ENCODE measurements at places on chromosomes 4 and X.

DNA sequence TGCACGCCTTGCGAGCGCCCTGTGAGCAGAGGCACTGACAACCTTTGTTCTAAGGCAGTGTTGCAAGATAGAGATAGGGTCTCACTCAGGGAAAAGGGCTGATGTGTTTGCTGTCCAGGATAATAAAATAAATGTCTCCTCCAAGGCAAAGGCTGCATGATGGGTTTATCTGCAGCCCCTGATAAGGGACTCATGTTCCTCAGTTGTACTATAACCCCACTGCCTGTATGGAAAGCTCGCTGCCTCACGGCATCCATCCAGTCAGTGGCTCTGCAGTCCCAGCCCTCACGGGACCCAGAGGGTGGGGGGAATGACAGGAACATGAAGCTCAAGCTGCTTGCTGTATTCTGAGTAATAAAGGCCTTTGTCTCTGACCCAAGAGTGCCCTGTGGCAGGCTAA is 22.6 kb downstream of the BCLAF3 start:
- peaks cover 6% of the 10 kb centered on the region for H3K4me1 ChIP-seq
- no peak for DNase-seq
- H3K27ac ChIP-seq, result no peak overlapping the region
- H3K36me3 ChIP-seq, result peaks cover 35% of the 10 kb centered on the region

DNA sequence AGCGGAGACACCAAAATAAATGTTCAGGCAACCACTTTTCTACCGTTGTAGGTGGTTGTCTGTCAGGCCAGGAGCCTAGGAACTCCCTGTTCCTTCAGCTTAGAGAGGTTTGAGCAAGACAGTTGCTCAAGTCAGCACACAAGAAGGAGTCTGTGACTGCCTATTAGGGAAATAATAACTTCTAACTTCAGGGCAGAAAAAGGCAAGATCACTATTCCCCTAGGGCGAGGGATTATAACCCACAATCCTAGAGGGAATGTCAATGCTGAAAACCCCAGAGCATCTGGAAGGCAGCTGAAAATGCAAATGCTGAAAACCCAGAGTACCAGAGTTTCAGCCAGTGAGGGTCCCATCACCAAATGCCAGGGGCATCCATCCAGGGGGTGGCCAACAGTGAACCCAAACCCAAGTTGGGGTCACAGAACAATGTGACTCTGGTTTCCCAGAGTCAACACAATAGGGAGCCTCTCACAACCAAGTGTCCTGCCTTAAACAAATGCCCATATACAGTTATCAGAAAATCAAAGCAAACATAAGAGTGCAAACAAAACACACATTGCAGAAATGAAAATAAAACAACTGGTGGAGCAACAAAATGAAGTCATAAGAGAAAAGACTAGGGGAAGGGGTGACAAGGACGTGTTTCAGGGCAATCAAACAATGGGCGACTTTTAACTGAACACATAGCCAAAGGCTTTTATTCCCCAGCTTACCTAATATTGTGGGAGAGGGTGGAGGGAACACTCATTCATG is 27.6 kb downstream of the MORF4L2 start:
- no peak for DNase-seq
- H3K36me3 ChIP-seq, result no peaks in the 10 kb centered on the region
- H3K27ac ChIP-seq, result no peak overlapping the region
- no peaks in the 10 kb centered on the region for H3K4me1 ChIP-seq
- no peak overlapping the region for H3K4me3 ChIP-seq

DNA sequence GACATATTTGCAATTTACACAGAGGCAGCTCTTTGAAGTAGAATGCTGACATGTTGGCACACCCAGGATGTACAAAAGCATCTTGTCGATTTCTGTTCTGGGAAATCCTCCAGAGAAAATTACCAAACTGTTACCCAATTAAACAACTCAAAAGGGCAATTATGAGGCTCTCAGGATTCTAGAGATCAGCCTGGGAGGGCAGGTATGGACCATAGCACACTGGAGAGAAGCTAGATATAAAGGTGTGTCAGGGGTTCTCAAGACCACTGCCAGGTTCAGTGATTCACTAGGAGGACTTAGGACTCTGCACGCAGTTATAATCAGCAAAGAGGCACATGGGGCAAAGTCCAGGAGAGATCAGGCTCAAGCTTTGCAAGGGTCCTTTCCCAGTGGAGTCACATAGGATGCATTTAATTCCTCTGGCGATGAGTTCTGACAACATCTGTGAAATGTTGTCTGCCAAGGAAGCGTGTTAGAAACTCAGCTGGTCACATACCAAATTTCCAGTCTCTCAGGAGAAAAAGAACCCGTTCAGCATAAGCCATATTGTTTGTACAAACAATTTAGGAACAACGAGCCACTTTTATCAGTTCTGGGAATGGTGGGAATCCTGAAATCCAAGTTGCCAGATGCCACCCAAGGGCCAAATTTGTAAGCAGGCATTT is 100.8 kb downstream of the SYTL5 start:
- no peak overlapping the region for H3K4me3 ChIP-seq
- peaks cover 2% of the 10 kb centered on the region for H3K4me1 ChIP-seq
- H3K36me3 ChIP-seq, result no peaks in the 10 kb centered on the region
- no peak for DNase-seq

- H3K27me3 ChIP-seq, result no peaks in the 10 kb centered on the region
- no peak overlapping the region for H3K27ac ChIP-seq
- DNase-seq, result no peak
- peaks cover 37% of the 10 kb centered on the region for H3K36me3 ChIP-seq
These were observed 15.9 kb downstream of the PCGF3 start for GRCh38 chr4:721261-722168.

DNA sequence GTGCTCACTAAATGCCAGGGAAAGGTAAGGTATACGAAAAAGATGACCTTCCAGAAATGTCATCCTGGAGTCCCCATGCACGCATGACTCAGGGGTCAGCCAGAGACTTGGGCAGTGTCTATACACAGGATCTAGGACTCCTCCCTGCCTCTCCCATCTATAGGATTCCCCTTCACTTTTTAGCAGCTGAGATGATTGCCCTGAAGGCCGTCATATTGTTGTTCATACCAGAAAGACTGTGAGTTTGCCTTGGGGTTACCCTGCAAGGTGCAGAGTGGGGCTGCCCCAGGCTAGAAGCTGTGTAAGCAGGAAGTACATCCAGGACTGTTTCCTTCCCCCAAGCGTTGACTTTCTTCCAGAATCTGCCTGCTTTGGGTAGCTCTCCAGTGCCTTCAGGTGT is 55.1 kb upstream of the MAMLD1 start:
- H3K4me1 ChIP-seq, result no peaks in the 10 kb centered on the region
- H3K27ac ChIP-seq, result no peak overlapping the region
- no peaks in the 10 kb centered on the region for H3K36me3 ChIP-seq

DNA sequence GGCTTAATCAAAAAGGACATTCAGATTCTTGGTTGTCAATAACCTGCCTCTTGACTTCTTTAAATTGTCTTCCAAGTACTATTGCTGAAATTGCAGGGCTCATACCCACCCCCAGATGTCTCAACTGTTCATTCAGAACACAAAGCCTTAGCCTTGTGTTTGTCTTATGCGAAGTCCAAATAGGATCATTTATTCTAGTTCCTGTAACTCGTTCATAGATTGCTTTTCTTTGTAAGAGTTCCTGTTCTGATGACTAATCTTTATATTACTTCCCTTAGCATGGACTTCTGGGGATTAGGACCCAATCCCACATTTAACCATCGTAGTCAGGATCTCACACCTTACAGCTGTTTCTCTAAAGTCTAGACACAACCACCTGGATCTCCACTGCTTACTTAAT is 226.0 kb downstream of the VEGFC start:
- H3K36me3 ChIP-seq, result no peaks in the 10 kb centered on the region
- no peak overlapping the region for H3K4me3 ChIP-seq
- no peak overlapping the region for H3K27ac ChIP-seq
- no peaks in the 10 kb centered on the region for H3K27me3 ChIP-seq
- no peaks in the 10 kb centered on the region for H3K4me1 ChIP-seq

- no peaks in the 10 kb centered on the region for H3K27me3 ChIP-seq
- no peaks in the 10 kb centered on the region for H3K4me1 ChIP-seq
- no peak overlapping the region for H3K27ac ChIP-seq
- no peak for DNase-seq
- H3K36me3 ChIP-seq, result peaks cover 66% of the 10 kb centered on the region
These were observed 29.5 kb downstream of the ASMTL start for GRCh38 chrX:1423215-1423614.

GRCh38 chr4:147828331-147828905 is 96.5 kb downstream of the ARHGAP10 start:
- no peak overlapping the region for H3K4me3 ChIP-seq
- no peak for DNase-seq
- no peaks in the 10 kb centered on the region for H3K36me3 ChIP-seq

- no peak overlapping the region for H3K4me3 ChIP-seq
- H3K36me3 ChIP-seq, result peaks cover 20% of the 10 kb centered on the region
- H3K27ac ChIP-seq, result no peak overlapping the region
- H3K27me3 ChIP-seq, result no peaks in the 10 kb centered on the region
- peaks cover 11% of the 10 kb centered on the region for H3K4me1 ChIP-seq
These were observed 106.4 kb upstream of the FTHL17 start for GRCh38 chrX:31178064-31178768.

DNA sequence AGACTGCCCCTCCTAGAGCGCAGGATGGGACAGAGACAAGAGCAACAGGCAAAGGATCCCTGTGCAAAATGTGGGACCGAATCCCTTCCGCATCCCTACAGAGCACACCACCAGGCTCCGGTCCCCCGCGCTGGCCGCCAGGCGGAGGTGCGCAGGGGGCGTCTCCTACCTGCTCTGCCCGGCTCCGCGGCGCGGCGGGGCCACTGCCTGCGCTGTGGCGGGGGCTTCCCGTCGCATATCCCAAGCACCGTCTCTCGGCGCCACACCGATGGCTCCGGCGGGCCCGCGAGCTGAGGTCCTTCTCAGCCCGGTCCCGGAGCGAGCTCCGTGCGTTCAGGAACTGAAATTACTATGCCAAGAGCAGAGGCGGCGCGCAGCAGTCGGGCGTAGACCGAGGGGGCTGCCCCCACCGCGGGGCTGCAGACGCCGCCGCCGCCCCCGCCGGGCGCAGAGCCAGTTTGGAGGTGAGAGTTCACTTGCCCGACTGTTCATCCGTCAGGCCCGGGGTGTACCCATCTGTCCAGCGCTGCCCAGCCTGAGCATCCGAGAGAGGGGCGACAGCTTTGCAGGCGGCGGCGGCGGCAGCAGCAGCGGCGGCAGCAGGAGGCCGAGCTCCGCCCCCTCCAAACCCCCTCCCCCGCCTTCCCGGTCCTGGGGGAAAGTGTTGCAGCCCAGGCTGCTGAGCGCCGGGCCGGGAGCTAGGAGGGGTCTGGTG is at the start of gene GPRIN3:
Gene GPRIN3 (minus strand): TSS at position 355 of the 715 bp plus-strand sequence. CDS start 57,690 bp downstream, outside the sequence.
- DNase-seq, result peak; percentile 59
- peaks cover 10% of the 10 kb centered on the region for H3K27me3 ChIP-seq
- no peaks in the 10 kb centered on the region for H3K36me3 ChIP-seq
- peak within 1 kb of the TSS; percentile 88 for H3K4me3 ChIP-seq
- H3K4me1 ChIP-seq, result peaks cover 30% of the 10 kb centered on the region

- H3K27ac ChIP-seq, result no peak overlapping the region
- no peaks in the 10 kb centered on the region for H3K27me3 ChIP-seq
- H3K4me1 ChIP-seq, result no peaks in the 10 kb centered on the region
- no peaks in the 10 kb centered on the region for H3K36me3 ChIP-seq
- DNase-seq, result no peak
These were observed 165.8 kb downstream of the ATOH1 start for GRCh38 chr4:93994175-93994994.

GRCh38 chr4:178090640-178091411 is 648.6 kb upstream of the AGA start:
- DNase-seq, result no peak
- no peaks in the 10 kb centered on the region for H3K4me1 ChIP-seq
- no peak overlapping the region for H3K27ac ChIP-seq
- H3K36me3 ChIP-seq, result no peaks in the 10 kb centered on the region
- no peak overlapping the region for H3K4me3 ChIP-seq

- DNase-seq, result no peak
- H3K27me3 ChIP-seq, result no peaks in the 10 kb centered on the region
- H3K4me1 ChIP-seq, result no peaks in the 10 kb centered on the region
- H3K4me3 ChIP-seq, result no peak overlapping the region
- H3K36me3 ChIP-seq, result no peaks in the 10 kb centered on the region
- no peak overlapping the region for H3K27ac ChIP-seq
These were observed 569.4 kb downstream of the GABRG1 start for GRCh38 chr4:45554423-45554822.

GRCh38 chr4:90027565-90027964 is 99.6 kb upstream of the CCSER1 start:
- no peak for DNase-seq
- no peaks in the 10 kb centered on the region for H3K27me3 ChIP-seq
- H3K4me1 ChIP-seq, result peaks cover 38% of the 10 kb centered on the region
- H3K4me3 ChIP-seq, result peak overlapping the region; percentile 28
- H3K27ac ChIP-seq, result peak overlapping the region; percentile 66
- no peaks in the 10 kb centered on the region for H3K36me3 ChIP-seq

DNA sequence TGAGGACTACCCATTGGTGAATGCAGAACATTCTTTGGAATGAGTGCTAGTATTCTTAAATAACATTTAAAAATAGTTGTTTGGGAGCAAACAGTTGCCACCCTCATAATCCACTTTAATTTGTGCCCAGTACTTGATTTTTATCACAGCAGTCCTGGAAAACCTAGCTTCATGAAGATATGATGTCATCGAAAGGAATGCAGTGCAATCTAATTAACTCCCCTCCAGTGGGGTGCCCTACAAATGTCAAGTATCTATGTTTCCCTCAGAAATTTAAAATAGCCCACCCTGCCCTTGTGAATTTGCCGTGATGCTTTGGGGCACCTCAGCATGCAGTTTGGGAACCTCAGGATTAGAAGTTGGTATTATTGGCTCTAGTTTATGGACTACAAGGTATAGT is 5.4 kb downstream of the RAB9A start:
- no peak for DNase-seq
- H3K4me3 ChIP-seq, result no peak overlapping the region
- peaks cover 88% of the 10 kb centered on the region for H3K4me1 ChIP-seq
- H3K27me3 ChIP-seq, result no peaks in the 10 kb centered on the region

DNA sequence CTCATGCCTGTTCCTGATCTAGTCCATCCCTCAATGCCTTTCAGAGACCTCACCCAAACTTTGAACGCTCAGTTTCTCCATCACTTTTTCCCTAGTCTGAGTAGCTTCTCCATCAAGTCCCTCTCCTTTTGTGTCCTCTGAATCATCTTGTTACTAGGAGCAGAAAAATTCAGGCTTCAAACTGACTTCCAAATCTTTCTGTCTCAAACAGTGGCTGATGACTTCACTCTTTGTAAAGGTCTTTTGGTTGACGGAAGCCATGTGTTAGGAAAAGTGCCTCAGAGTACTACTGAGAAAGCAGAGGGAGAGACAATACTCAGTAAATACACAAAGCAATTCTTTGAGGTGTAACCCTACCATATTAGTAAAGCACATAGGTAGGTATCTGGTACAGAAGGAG is 65.7 kb upstream of the CAMK2D start:
- no peak overlapping the region for H3K27ac ChIP-seq
